ENCODE measurements at places on chromosomes 3 and 15.

- no peak overlapping the region for H3K27ac ChIP-seq
- no peaks in the 10 kb centered on the region for H3K36me3 ChIP-seq
- no peaks in the 10 kb centered on the region for H3K27me3 ChIP-seq
Measured at GRCh38 chr3:56188201-56188600, 280.1 kb downstream of the ERC2 start.

GRCh38 chr3:61277411-61277810 lies 26.2 kb upstream of the FHIT start:
- no peaks in the 10 kb centered on the region for H3K36me3 ChIP-seq
- no peaks in the 10 kb centered on the region for H3K27me3 ChIP-seq
- DNase-seq = no peak
- H3K4me1 ChIP-seq = no peaks in the 10 kb centered on the region

GRCh38 chr3:192831111-192831644 lies 86.5 kb downstream of the MB21D2 start:
- no peak overlapping the region for H3K4me3 ChIP-seq
- peaks cover 5% of the 10 kb centered on the region for H3K4me1 ChIP-seq
- no peak overlapping the region for H3K27ac ChIP-seq
- DNase-seq = no peak

DNA sequence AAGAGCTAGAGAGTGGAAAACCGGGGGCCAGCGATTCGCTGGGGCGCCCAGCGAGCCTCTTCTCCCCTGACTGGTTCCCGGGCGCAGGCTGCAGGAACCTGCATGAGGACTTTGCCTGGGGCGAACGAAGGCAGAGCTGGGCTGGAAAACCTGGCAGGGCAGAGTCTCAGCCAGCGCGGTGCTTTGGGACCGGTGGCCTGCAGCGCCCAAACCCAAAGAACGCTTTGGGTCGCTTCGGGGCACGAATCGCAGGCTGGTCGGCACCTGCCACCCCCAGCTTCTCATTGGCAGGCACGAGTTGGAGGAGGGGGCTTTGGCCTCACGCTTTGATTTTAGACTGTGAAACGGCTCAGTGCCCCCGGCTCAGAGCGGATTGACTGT lies 3.0 kb downstream of the ONECUT1 start:
- no peak for DNase-seq
- H3K27ac ChIP-seq = no peak overlapping the region
- no peak overlapping the region for H3K4me3 ChIP-seq
- peaks cover 25% of the 10 kb centered on the region for H3K27me3 ChIP-seq

Data from endothelial cell (in vitro differentiated cells).